ENCODE measurements at places on chromosomes 1 and 21.

GRCh38 chr1:56255516-56256152 lies 323.7 kb downstream of the PLPP3 start:
- DNase-seq = no peak

- DNase-seq = no peak
These were observed 74.6 kb downstream of the DPT start for GRCh38 chr1:168654198-168654915.

GRCh38 chr1:61182049-61182448 lies 99.7 kb downstream of the NFIA start:
- DNase-seq = no peak

DNA sequence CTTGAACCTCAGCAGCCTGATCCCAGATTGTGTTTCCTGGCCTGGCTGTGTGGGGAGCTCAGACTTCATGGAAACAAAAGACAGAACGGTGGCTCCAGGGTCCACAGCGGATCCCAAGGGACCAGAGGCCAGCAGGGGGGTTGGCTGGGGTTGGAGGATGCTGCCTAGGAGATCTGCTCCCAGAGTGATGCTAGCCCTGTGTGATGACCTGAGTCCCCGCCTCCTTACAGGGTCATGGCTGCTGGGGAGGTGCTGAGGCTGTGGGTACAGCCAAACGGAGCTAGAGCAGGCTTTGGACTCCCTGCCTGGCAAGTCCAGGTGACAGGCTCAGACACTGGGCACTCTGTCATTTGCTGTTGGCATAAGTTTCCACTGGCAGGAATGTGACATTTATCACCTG lies 11.5 kb upstream of the RUNX3 start:
- DNase-seq = no peak

DNA sequence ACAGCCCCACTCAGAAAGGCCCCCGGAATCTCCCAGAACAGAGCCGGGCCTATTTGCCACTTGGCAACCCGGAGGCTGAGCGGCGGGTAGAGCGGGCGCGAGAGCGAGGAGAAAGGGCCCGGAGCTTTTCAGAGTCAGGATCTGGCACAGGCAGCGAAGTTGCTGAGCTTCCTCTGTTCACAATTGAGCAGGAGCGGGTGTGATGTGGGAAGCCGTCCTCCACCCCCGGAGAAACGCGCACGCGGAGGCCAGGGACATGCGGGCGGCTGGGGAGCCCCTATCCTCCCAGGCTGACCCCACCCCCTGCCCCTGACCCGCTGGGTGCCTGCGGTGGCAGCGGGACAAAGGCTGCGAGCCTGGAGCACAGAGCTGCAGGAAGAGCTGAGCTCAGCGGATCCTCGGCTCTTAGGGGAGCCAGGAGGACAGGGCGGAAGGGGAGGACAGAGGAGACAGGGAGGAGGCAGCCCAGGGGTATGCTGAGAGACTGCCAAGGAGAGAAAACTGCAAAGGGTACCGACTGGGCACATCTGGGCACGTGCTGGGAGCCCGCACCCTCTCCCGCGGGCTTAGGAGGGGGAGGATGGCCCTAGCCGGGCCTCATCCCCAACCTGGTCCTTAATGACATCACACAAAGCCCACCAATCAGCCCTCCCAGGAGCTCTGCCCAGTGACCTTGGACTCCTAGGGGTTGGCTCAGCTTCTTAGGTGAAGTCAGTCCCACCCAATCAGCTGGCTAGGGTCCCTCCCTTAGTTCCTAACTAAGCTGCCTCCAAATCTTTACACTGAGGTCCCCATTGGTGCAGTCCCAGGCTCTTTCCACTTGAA lies 9.3 kb downstream of the KIF21B start:
- DNase-seq = no peak

DNA sequence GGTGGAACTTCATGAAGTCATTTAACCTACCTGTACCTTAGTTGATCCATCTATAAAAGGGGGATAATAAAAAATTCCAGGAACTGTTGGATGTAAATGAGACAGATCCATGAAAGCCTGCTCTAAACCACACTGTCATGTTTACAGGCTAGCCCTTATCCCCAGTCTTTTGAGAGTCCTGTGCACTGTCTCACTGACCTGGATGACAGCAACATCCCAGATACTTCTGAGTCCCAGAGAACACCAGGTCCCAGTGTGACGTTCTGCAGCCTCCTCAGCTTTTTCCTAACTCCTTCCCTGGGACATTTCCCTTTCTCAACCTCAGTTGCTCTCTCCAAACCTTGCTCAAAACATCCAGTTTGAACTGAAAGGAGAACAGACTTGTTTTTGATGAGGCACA lies 165.4 kb upstream of the C8B start:
- no peak for DNase-seq

GRCh38 chr1:71351438-71351837 lies 270.6 kb upstream of the ZRANB2 start:
- DNase-seq = no peak

- DNase-seq = no peak
These were observed 133.8 kb downstream of the CNIH3 start for GRCh38 chr1:224749916-224750315.

- DNase-seq = no peak
These were observed 43.1 kb downstream of the DUSP10 start for GRCh38 chr1:221698579-221699349.

GRCh38 chr1:44673675-44674112 lies 587 bp downstream of the TMEM53 start:
- DNase-seq = no peak

- no peak for DNase-seq
These were observed 3.1 kb downstream of the SLC45A3 start for GRCh38 chr1:205677167-205677566.

- DNase-seq = no peak
These were observed 53.5 kb upstream of the CTTNBP2NL start for GRCh38 chr1:112342558-112342957.

- no peak for DNase-seq
These were observed 49.9 kb downstream of the ERICH3 start for GRCh38 chr1:74623716-74624115.

DNA sequence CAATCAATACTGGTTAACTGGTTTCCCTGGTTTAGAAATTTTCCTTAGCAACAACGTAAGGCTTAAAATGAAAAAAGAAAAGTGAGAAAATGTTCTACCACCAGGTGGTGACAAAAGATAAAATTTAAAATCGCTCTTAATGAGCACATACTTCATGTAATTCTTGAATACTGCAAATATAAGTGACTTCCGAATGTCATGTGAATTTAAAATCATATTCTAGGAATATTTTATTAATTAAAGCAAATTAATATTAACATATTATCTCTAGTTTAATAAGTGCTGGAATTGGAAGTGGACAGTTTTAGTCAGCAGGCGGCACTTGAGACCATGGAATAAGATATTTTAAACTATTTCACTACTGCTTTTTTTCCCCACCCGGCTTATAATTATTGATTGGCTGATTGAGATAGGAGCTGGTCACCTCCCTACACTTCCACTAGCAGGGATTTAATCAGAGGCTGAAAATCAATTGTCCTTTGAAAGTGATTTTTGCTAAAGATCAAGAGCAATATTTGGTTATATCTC lies 5.0 kb upstream of the ADAMTS1 start:
- no peak for DNase-seq

GRCh38 chr21:44897326-44898010 lies 23.2 kb downstream of the ITGB2 start:
- no peak for DNase-seq

GRCh38 chr21:34043333-34043732 lies 30.0 kb upstream of the MRPS6 start:
- DNase-seq = no peak

DNA sequence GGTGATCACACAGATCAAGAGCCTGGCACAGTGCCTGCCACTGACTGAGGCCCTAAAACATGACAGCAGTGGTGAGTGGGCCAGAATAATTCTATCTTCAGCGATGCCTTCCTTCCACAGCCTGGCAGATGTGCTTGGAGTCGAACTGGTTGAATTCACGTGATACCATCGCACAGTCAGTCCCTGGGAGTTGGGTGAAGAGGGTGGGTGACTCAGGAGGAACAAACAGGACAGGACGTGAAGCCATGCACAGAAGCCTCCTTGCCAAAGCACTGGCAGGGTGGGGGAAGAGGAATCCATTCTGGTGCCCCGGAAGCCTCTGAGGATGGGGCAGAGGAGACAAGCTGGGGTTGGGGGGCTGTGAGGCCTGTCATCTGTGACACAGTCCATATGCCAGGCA lies 80.3 kb upstream of the WNT4 start:
- DNase-seq = no peak

- DNase-seq = no peak
These were observed 90.4 kb upstream of the FMN2 start for GRCh38 chr1:240001177-240001740.

DNA sequence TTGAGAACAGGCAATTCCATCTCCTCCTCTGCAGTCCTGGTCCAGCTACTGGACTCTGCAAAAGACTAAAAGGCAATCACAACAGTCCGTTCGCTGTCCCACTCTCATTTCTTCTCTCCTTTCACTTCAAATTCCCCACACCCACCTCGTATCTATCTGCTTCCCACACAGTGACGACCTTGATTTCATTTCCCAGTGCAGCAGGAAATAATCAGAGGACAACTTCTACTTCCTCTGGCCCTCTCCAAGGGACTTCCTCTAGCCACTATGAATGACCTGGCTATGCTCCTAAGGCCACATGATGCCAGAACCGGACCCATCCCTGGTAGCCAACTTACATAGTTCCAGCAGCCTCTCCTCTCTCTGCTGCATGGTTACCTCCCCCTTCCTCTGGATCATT lies 8.0 kb downstream of the NOL9 start:
- DNase-seq = no peak

DNA sequence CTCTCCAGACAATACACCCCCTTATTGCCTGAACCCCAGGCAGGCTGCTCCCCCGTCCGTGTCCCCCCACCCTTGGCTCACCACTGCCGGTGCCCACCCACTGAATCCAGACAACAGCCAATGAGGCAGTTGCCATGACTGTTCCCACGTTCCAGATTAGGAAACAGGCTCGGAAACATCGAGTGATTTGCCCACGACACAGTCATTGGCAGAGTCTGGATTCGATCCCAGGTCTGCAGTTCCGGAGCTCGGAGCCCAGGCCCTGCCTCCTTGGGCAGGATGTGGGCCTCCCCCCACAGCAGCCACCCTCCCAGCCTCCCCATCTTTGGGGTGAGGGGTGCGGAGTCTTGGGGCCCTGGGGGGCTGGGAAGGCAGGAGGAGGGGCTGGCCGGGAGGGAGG lies 20.3 kb upstream of the CLSTN1 start:
- no peak for DNase-seq
